ENCODE measurements at places on chromosomes 6 and 20.

GRCh38 chr6:145608850-145609249 lies 126.5 kb downstream of the EPM2A start:
- no peak for DNase-seq

- DNase-seq, result no peak
These were observed 42.6 kb upstream of the APCDD1L start for GRCh38 chr20:58557733-58558342.

DNA sequence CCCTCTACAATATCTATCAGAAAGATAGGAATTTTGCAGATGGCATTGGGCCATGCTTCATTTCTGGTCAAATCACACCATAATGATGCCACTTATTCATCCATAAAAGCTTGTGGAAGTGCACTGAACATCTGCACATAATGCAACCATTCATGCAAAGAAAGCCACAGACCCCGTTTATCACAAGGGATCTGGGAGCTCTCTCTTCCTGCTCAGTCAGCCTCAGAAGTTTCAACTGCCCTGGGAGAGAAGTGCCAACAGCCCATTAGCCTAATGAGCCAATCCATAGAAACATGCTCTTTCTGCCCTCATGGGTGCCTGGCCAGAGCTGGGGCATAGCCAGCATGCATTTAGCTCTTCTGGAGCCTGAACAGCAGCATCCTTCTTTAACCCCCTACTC lies 85.8 kb downstream of the SLC35F1 start:
- DNase-seq, result no peak

GRCh38 chr6:35757456-35758123 lies 18.8 kb upstream of the CLPSL2 start:
- DNase-seq, result no peak

DNA sequence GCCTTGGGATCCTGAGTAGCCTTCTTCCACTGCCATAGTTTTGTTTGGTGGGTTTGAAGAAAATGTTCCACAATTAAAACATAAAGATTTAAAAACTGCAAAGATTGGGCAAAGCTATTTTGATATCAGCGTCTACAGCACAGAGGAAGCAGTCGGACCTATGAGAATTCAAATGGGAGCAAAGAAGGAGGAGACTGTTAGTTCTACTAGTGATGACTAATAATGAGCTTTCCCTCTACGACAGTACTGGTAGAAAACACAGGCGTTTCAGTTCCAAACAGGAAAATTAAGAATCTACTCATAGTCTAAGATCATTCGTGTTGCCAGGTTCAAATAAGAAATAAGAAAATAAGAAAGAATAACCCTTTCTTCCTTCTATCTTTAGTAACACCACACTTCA lies 121.2 kb downstream of the INSM1 start:
- no peak for DNase-seq

DNA sequence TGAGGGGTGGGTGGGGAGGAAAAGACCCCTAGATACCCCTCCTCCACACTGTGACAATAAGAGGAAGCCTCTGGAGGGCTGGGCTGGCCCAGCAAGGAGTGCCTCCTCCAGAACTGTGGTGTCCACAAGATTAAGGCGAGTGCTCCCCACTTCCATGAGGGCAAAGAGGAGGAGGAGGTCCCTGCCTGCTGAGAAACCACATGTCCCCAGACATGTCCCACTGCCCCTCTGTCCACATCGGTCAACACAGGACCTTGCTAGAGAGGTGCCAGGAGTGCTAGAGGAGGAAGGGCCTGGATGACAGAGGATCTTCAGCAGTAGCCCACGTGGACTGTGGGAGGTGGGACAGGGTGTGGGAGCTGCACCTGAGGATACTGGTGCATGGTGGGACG lies 3.1 kb downstream of the RAET1G start:
- no peak for DNase-seq

DNA sequence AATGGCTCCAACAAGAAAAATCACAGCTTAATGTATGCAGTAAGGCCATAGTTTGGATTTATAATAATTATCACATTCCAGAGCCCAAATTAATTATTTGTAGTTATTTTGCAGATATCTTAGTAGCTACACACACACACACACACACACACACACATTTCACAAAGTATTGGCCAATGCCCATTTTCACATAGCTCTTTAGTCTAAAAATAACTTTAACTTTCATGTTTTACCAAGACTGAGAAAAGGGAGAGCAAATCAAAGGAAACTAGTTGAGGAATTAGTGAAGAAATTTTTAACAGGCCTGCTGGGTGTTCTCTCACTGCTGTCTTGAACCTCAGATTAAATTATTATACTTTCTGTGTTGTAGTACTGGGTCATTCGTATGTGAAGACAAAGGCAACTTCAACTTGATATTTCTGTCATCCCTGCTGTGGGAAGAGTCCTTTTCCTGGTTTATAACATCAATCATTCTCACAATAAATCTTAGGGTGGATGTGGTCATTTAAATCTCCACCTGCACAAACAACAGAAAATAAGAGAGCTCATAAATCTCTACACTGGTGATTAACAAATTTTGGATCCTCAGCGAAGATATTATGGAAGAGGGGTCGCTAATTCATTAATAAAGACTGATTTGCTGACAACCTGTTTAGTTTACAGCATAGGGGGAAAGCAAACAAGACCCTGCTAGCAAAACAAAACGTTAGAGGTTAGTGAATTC lies 1.6 kb upstream of the TCF21 start:
- no peak for DNase-seq

- no peak for DNase-seq
These were observed 3.5 kb upstream of the PSORS1C2 start for GRCh38 chr6:31142361-31142761.

DNA sequence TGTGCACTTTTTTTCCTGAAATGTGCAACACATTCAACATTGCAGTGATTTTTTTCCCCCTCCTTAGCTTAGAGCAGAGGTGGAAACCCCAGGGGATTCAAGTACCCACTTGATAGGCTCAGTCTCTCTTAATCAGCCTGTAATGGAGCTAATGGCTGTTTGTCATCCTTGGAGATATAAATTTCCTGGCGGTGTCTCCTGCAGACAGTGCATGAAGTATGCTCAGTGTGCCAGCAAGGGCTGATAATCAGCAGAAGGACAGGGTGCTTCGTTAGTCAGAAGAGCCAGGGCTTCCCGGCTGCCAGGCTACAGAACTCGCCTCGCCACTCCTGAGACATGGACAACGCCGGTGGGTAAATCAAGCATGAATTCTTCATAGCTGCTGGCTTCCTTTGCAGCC lies 69.8 kb upstream of the PHACTR2 start:
- DNase-seq, result no peak

- DNase-seq, result no peak
These were observed 101.7 kb upstream of the FOXA2 start for GRCh38 chr20:22686097-22686496.

DNA sequence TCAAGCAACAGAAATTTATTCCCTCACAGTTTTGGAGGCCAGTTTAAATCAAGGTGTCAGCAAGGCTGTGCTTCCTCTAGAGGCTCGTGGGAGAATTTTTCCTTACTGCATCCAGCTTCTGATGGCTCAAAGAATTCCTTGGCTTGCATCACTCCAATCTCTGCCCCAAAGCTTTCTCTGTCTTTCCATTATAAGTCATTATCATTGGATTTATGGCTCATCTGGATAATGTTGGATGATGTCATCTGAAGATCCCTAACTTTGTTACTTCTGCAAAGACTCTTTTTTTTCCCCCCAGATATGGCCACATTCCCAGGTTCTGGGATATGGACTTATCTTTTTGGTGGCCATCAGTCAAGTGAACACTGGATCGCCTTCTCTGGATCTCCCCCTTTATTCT lies 146.3 kb upstream of the B3GAT2 start:
- DNase-seq, result no peak

- DNase-seq, result no peak
These were observed 71.1 kb downstream of the ZDHHC14 start for GRCh38 chr6:157452096-157452495.

DNA sequence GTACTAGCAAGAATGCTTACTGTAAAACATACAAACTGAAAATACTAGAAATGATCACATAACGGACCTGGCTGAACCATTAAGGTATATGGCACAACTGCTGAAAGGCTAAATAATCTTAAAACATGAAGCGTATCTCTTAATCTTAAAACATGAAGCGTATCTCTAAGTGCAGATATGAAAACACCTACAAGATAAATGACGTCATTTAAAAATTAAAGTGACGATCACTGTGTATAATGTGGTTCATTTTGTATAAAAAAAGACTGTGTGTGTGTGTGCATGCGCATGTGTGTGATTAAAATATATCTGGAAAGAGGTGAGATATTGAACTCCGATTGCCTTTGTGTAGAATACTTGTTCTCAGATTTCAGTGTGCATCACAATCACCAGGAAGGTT lies 780.4 kb downstream of the KIF16B start:
- no peak for DNase-seq

- no peak for DNase-seq
These were observed 4.2 kb upstream of the CALHM6 start for GRCh38 chr6:116456927-116457326.

- DNase-seq, result no peak
These were observed 29.7 kb downstream of the CHMP4B start for GRCh38 chr20:33840759-33841435.

- no peak for DNase-seq
These were observed 66.5 kb upstream of the SLC35F1 start for GRCh38 chr6:117840541-117840983.

DNA sequence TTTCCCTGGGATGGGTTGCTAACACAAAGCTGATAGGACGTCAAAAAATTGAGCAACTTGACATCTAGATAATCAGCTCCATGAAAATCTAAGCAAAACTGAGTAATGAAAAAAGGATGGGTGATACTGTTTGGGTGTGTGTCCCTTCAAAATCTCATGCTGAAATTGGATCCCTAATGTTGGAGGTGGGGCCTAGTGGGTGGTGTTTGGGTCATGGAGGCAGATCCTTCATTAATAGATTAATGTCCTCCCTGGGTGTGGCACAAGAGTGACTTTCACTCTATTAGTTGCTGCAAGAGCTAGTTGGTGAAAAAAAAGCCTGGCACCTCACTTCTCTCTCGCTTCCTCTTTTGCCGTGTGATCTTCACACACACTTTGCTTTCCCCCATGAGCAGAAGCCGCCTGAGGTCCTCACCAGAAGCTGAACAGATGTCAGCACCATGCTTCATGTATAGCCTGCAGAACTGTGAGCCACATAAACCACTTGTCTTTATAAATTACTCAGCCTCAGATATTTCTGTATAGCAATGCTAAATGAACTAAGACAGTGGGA lies 160.9 kb downstream of the FRK start:
- DNase-seq, result no peak

DNA sequence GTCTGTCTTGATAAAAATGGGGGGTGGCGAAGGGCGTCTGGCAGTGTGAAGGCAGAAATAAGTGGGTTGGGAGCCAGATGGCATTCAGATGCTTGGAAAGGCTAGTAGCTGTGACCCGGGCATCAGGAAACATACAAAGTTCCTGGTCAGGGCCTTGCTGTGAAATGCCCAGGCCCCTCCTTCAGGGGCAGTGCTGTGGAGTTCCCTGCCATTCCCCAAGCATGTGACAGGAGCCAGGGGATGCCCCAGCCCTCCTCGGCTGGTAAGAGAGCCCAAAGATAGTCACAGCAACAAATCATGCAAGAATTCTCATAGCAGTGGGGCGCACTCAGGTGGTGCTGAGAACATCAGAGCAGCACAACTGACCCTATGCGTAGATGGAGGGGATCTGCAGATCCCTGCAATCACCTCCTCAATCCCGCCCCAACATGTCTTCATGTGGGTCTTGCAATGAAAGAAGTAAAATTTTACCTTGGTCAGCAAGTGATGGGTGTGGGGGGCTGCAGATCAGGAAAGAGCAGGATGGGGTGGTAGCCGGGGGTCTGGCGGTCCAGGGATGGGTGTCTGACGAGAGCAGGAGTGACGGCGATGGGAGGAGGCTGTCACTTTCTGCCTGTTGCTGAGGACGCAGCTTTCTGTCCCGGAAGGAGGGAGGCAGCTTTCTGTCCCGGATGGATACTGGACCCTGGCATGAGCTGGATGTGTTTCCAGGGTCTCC lies 39.5 kb downstream of the SLC22A1 start:
- DNase-seq, result no peak

GRCh38 chr6:53608396-53608795 lies 57.2 kb downstream of the KLHL31 start:
- DNase-seq, result no peak

- no peak for DNase-seq
These were observed 654.5 kb upstream of the PTCHD4 start for GRCh38 chr6:48765352-48765961.

GRCh38 chr6:160104821-160105517 lies 16.6 kb upstream of the SLC22A1 start:
- no peak for DNase-seq

- no peak for DNase-seq
These were observed 44.3 kb downstream of the KHDC1L start for GRCh38 chr6:73180763-73181619.

- no peak for DNase-seq
These were observed 15.7 kb downstream of the PLAGL2 start for GRCh38 chr20:32191873-32192272.

DNA sequence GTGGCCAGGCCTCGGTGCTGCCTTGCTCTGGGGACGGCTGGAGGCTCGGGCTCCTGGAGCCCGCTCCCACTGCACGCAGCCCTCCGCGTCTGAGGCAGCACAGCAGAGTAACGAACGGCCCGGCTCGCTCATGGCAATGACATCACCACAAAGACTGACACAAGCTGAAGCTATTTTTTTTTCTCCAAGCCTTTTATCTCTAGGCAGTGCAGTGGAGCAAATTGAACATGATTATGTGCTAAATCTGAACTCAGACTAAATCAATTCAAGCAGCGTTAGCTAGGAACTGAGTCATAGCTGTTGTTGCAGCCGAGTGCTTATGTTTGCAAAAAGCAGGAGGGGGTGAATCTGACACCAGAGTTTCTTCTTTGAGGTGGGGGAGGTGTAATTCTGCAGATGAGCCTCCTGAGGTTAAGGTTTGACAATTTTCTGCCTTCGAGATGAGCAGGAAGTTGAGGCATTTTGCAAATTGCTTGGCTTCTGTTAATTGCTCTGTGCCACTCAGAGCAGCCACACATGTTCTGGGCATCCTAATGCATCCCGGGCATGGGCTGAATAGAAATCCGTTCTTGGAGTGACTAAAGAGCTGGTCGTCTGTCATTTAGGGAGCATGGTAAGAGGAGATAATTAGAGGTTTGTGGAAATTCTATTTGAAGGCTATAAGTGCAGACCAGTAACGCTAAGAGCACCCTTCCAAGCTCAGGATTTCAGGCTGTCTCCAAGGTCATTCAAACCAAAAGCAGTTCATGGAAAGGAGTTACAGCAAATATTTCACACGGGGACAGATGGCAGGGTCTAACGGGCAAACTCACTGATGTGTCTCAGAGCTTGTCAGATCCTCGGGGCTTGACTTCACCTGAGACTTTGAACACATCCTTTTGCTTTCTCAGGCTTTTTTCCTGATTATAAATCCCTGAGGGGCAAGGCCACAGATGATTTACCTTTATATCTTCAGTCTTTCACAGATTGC lies 155.1 kb upstream of the ENPP5 start:
- DNase-seq, result no peak

DNA sequence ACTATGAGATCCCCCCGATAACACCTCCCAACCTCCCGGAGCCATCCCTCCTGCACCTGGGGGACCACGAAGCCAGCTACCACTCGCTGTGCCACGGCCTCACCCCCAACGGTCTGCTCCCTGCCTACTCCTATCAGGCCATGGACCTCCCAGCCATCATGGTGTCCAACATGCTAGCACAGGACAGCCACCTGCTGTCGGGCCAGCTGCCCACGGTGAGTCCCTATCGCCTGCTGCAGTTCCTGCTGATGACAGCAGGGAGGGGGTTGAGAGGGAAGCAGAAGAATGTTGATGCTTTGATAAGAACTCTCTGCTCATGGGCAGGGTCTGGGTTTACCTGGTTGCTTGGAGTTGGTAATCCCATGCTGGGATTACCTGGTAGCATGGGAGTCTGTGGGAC lies 91.9 kb downstream of the TOX2 start:
- DNase-seq, result no peak
